Dermis microvascular lymphatic vessel endothelial cell (primary cell): ENCODE measurements at places on chromosomes 13 and 19. TPM values are rescaled to one million over a fixed set of nuclear protein-coding genes. Genes with fewer than 3 reads are reported as not detected.

The SPACA4 gene
- total RNA-seq: not detected in 2 replicates

The GNA15 gene
- total RNA-seq: 0.13 and 0.63 TPM in 2 replicates

The ZNF320 gene
- 7.7 and 8.7 TPM in 2 replicates for total RNA-seq

The FBXO27 gene
- total RNA-seq: 0.77 and 1.0 TPM in 2 replicates

The GARIN5A gene
- 0.13 and 0.25 TPM in 2 replicates for total RNA-seq

The PCDH20 gene
- total RNA-seq: not detected in 2 replicates

The VRK3 gene
- 15.0 and 19.1 TPM in 2 replicates for total RNA-seq

The ICAM3 gene
- total RNA-seq: 6.2 and 8.7 TPM in 2 replicates

The IL12RB1 gene
- 0.13 TPM in 2 replicates for total RNA-seq

The GSX1 gene
- total RNA-seq: not detected in 2 replicates

The MAU2 gene
- 16.9 and 38.2 TPM in 2 replicates for total RNA-seq
